ENCODE measurements at places on chromosomes 2 and 18.

GRCh38 chr2:223047260-223047761 lies 4.7 kb upstream of the KCNE4 start:
- DNase-seq: no peak

DNA sequence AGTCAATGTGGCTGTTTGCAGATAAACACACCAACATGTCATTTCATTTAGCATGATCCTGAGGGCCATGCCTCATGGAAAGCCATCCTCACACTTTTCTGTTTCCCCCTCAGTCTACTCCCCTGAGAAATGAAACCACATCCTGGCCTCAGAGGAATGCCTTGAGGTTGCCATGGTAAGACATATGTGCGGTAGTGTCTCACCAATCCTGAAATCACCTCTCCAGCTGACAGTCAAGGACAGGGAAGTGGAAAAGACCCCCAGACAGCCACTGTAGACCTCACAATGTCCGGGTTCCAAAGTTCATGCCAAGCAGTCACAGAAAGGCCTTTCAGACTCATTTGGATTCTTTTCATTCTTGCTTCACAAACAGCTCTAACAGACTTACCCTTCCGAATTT lies 175.2 kb upstream of the PKDCC start:
- no peak for DNase-seq

DNA sequence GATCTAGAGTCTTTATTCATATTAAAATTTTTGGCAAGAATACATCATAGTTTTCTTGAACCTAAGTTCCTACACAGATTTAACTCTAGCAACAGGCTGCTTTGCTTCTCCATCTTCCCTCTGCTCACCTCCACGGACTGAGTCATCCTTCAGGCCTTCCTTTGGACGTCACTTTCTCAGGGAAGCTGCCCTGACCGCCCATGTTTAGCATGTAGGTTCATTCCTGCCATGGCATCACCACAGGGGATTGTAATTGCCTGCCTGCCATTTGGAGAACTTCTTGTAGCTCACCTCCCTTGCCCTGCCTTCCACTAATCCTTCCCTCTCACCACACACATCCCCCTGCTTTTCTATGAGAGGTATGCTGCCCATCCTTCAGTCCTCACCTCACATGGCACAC lies 43.9 kb upstream of the B3GNT2 start:
- no peak for DNase-seq

DNA sequence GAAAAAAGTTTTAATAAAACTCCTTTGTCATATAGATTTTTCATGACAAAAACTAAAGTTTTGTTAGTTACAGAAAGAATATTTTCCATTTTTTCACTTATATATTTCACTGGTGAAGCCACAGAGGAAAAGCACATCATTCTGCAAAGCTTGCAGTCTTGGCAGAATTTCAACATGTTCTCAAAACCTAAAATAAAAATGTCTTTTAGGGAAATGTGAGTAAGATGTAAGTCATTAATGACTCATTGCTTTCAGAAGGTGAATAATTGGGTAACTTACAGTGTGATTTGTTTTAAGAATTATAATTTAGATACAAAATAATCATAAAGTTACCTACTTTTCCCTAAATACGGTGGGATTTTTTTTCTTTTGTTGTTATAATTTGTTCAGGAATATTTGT lies 43.4 kb upstream of the TNFRSF11A start:
- DNase-seq: no peak

DNA sequence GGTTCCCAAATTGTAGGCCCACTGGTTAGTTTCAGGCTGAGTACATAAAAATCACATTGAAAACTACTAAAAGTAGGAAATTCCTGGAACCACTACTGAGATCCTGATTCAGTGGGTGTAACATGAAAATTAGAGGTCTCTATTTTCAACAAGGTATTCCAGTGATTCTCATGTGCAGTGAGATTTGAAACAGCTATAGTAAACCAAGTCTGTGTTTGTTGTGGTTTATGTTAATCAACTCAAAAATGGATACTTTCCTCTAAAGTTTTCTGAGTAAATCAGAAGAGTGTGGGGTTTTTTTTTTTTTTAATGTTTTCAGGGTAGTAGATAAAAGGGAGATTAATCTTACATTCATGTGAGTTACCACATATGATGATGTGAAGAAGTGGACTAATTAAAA lies 42.4 kb upstream of the LIMS1 start:
- no peak for DNase-seq

- no peak for DNase-seq
These were observed 89.9 kb downstream of the SOX11 start for GRCh38 chr2:5782103-5782502.

DNA sequence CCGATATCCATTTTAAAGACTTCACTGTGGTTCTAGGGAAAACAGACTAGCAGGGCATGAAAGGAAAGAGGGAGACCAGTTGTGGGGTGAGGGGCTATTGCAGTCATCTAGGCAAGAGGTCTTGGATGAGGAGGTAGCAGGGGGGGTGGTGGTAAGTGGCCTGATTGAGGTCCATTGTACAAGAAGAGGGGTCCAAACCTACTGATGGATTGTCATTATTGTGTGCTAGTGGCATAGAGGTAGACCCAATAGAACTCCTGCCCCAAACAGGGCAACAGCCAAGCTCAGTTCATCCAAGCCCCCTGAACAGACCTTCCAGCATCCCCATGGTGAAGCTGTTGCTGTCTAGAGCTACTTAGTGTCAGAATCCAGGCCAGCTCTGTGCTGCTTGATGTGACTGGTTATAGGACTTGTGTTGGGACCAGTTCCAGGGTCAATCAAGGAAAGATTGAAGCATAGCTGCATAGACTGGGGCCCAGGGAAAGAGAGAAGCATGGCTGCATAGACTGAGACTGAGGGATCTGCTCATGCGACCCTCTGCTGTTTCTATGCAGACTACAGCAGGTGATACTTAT lies 7.0 kb downstream of the ASAP2 start:
- no peak for DNase-seq

GRCh38 chr2:223528036-223528435 lies 74.1 kb downstream of the SCG2 start:
- no peak for DNase-seq

GRCh38 chr2:73614997-73615396 lies 27.2 kb downstream of the NAT8 start:
- no peak for DNase-seq

- DNase-seq: no peak
These were observed 66.1 kb downstream of the EXOC6B start for GRCh38 chr2:72759755-72760154.

DNA sequence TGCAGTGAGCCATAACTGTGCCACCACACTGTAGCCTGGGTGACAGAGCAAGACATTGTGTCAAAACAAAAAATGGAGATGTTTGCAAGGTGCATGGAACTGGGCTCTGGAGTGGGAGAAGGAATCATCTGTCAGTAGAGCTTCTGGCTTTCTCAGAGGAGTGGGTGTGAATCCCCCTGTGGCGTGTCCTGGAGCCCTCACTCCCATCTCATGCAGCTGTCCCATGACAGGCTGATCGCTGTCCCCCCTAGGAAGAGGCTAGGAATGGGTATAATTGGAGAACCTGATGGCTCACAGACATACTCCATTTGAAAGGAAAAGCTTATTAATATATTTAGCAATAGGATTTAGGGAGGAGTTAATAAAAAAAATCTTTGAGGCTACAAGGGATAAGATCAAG lies 125.8 kb upstream of the EPB41L3 start:
- DNase-seq: no peak

DNA sequence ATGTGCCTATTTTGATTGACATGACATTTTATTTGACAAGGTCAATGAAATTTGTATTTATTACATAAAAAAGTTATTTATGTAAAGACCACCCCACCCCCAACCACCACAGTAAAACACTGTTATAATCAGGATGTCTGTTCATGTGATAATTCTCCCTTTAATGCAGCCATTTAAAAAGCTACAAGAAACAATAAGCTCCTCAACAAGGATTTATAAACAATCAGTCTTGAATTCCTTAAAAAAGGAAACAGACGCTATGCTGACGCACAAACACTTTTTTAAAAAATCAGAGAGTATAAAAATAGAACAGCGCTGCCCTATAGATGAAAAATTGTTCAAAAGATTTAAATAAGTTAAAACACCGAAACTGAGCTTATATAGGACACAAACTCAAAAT lies 102.2 kb downstream of the SOS1 start:
- DNase-seq: no peak

DNA sequence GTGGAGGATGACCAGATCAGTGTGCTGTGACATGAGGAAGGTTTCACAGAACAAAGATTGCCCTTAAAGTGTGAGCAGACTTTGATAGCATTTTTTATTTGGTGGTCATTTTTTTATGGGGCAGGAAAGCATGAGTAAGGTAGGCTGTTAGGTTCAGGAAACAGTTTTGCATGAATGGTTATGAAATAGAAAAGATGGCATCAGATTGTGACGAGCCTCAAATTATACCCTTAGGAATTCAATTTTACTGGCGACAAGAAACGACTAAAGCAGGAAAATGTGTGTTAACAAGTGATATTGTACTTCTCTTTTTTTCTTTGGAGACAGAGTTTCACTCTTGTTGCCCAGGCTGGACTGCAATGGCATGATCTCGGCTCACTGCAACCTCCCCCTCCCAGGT lies 44.7 kb downstream of the PIK3C3 start:
- no peak for DNase-seq

GRCh38 chr2:126912201-126912600 lies 13.5 kb downstream of the TEX51 start:
- DNase-seq: no peak

DNA sequence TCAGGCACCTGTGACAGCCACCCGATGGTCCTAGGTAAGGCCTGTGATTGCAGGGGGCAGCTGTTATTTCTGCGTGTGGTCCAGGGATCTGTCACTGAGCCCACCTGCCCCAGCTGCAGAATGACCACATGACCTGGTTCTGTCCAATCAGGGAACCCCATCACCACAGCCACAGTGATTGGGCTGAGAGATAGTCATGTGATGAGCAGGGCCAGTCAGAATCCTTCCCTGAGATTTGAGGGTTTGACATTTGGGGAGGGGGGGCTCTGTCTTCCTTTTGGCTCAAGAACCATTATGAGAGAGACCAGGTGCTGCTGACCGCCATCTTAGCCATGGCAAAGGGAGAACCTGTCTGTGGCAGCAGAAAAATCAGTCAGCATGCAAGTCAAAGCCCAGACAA lies 147.2 kb downstream of the SMAD7 start:
- DNase-seq: no peak
